Thoracic aorta (tissue), 2 donors: ENCODE measurements at places on chromosomes 12 and 14. TPM values are rescaled to one million over a fixed set of nuclear protein-coding genes. Genes with fewer than 3 reads are reported as not detected.

GRCh38 chr14:105258846-105259245 lies 10.5 kb downstream of the BTBD6 start:
- no peak overlapping the region for H3K4me3 ChIP-seq
- H3K36me3 ChIP-seq: peaks cover 8% of the 10 kb centered on the region
- no peak overlapping the region for H3K27ac ChIP-seq
- no peaks in the 10 kb centered on the region for H3K4me1 ChIP-seq

DNA sequence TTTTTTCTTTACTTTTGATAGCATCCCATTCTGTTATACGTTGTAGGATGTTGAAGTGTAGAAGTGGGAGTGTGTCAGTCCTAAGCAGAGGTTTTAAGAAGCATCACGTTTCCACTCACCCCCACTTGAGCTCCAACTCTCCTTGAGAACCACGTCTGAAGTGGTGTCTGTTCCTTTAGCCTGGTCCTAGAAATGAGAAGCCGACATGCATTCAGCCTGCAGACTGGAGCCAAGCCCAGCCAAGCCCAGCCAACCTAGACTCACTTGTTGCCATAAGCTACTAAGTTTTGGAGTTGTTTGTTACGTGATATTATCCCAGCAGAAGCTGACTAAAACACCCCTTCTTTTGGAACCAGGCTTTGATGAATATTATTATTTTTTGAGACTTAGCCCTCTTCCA lies 4.4 kb upstream of the ELK3 start:
- no peak overlapping the region for H3K27ac ChIP-seq
- no peaks in the 10 kb centered on the region for H3K36me3 ChIP-seq
- no peaks in the 10 kb centered on the region for H3K27me3 ChIP-seq
- H3K4me3 ChIP-seq: no peak overlapping the region

The PLD4 gene
- total RNA-seq: 0.35 TPM

The EIF2S3B gene
- not detected for total RNA-seq

The GPD1 gene
- total RNA-seq: 5.0 TPM

The CPNE6 gene
- total RNA-seq: 2.4 TPM

DNA sequence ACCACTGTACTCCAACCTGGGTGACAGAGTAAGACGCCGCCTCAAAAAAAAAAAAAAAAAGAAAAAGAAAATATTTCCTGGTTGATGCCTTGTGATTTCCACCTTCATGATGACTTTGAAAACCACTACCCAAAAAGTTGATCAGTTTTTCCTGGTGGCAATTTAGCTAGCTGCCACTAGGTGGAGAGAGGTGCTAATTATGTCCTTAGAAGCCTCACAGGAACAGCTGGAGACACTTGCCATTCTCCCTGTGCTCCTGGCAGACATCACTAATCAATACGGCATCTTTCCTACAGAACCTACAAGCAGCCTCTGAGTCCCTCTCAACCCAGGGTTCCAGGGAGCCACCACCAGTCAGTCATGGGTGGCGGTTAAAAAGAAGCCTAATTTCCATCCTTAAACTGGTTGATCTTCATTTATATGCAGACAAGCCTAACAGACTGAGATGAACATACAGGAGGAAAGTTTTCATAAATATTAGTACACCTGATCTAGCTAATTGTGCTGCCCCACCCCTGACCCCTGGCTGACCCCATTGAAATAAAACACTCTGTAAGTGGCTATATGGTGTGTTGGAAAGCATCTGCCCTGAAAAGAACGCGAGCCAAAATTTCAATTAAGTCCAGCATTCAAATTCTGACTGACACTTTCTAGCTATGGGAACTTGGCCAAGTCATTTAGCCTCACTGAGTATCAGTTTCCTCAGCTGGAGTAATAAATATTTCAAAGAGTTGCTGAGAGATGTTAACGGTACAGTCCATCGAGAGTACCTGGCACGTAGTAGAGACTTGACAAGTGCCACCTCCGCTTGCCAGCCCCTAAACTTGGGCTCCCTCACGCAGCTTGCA lies 6.2 kb upstream of the OAS1 start:
- H3K36me3 ChIP-seq: no peaks in the 10 kb centered on the region
- H3K27ac ChIP-seq: no peak overlapping the region
- no peak overlapping the region for H3K4me3 ChIP-seq

DNA sequence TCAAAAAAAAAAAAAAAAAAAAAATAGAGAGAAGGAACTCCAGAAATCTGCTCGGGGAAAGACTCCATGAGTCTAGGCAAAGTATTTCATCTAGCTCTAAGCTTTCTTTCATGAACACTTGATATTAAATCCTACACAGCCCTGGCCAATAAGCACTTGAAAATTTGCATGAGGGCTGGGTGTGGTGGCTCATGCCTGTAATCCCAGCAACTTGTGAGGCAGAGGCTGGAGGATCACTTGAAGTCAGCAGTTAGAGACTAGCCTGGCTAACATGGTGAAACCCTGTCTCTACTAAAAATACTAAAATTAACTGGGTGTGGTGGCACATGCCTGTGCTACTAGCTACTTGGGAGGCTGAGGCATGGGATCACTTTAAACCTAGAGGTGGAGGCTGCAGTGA lies 13.1 kb upstream of the METAP2 start:
- no peak for DNase-seq
- H3K4me3 ChIP-seq: no peak overlapping the region
- no peaks in the 10 kb centered on the region for H3K4me1 ChIP-seq
- H3K27me3 ChIP-seq: no peaks in the 10 kb centered on the region
- no peaks in the 10 kb centered on the region for H3K36me3 ChIP-seq
- H3K27ac ChIP-seq: no peak overlapping the region

The C12orf50 gene
- not detected for total RNA-seq

DNA sequence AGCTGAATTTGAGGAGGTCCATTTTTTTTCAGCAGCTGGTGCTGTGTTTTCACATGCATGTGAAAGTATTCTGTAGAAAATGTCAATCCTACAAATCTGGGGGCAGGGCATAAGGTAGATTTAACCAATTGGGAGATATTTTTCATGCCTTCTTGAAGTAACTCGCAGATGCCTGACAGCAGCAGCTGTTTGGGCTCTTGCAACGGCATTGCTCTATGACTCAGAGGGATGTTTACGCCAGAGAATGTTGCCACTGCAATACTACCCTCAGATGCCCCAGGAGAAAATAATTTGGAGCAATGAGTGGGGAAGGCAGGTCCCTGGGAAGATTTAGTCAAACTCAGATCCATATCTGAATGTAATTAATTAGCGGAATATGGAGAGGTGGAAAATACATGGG lies 42.5 kb upstream of the MYBPC1 start:
- H3K27me3 ChIP-seq: no peaks in the 10 kb centered on the region
- no peak overlapping the region for H3K4me3 ChIP-seq
- no peaks in the 10 kb centered on the region for H3K4me1 ChIP-seq
- H3K36me3 ChIP-seq: no peaks in the 10 kb centered on the region
- H3K27ac ChIP-seq: no peak overlapping the region
- DNase-seq: no peak

GRCh38 chr14:83372271-83372670 lies 1838.6 kb upstream of the SEL1L start:
- no peaks in the 10 kb centered on the region for H3K4me1 ChIP-seq
- no peak overlapping the region for H3K27ac ChIP-seq
- H3K4me3 ChIP-seq: no peak overlapping the region
- no peaks in the 10 kb centered on the region for H3K27me3 ChIP-seq

DNA sequence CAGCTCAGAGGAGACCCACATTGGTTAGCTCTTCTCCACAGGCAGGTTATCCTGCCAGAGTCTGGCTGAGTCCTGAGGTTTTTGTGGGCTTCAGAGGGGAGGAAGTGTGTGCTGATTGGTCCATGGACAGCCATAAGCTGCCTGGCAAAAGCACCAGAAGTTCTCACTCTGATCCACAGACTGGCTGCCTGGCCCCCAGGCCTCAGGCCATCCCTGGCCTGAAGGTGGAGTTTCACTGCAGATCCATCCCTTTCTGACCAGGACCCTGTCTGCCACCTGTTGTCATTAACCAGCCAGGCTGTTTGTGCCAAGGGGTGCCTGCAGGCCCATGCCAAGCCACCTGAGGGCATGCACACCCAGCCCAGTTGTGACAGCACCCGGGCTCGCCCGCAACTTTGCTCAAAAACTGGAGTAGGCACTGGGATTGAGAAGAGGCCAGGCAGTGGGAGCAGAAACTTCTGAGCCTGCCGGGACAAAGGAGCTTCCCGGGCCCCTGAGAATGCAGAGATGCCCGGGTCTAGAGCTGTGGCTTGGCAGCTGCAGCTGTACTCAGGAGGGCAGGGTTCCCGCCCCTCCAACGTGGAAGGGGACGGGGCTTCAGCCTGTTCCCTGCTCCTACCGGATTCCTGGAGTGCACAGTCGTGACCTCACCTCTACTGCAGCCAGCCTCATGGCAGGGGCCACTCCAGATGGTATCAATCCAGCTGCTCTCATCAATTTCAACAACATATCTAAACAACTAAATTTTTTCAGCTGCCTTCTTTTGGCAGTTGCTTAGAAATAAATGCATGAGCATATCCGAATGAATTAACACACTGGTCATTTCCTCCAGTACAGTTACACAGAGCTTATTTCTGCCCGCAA lies 1277.3 kb downstream of the SLC16A7 start:
- H3K27ac ChIP-seq: no peak overlapping the region
- no peak for DNase-seq
- no peaks in the 10 kb centered on the region for H3K36me3 ChIP-seq
- no peaks in the 10 kb centered on the region for H3K27me3 ChIP-seq

DNA sequence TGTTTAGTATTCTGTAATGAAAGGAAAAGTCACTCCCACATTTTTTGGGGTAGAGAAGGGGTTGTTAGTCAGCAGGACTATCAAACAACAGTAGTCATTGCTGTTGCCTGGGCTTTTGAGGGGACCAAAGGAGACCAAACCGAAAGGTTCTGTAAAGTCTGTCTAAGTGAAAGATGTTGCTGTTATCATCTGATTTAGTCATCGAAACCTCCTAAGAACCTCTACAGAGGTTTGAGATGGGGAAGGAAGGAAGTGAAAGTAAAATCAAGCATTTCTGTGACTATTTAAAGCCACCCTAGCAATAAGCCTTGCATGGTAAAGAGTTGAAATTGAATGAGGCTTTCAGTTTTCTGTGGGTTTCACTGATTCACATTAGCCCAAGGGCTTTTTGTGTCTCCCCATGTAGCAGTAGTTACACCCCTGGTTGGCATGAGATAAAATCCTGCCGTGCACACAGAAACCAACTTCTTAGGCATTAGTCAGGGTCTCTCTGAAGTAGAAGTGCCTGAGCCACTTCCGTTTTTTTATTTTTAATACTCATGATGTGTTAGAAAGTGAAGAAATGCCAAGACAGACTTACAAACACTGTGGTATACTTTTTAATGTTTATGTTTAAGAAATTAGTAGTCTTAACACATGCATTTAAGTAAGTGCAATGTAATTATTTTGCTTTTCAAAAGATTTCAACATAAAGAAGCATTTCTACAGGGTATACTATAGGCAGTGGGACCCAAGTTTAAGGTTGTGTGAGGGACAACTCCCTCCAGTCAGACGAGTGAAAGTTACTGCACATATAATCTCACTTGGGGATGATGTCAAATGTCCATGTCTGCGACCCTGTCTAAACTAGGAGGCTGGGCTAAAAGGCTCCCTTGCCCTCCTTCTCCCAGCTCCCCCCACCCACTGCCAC lies 50.4 kb downstream of the DYRK2 start:
- H3K27ac ChIP-seq: peak overlapping the region; percentile 51
- H3K4me1 ChIP-seq: peaks cover 6% of the 10 kb centered on the region

DNA sequence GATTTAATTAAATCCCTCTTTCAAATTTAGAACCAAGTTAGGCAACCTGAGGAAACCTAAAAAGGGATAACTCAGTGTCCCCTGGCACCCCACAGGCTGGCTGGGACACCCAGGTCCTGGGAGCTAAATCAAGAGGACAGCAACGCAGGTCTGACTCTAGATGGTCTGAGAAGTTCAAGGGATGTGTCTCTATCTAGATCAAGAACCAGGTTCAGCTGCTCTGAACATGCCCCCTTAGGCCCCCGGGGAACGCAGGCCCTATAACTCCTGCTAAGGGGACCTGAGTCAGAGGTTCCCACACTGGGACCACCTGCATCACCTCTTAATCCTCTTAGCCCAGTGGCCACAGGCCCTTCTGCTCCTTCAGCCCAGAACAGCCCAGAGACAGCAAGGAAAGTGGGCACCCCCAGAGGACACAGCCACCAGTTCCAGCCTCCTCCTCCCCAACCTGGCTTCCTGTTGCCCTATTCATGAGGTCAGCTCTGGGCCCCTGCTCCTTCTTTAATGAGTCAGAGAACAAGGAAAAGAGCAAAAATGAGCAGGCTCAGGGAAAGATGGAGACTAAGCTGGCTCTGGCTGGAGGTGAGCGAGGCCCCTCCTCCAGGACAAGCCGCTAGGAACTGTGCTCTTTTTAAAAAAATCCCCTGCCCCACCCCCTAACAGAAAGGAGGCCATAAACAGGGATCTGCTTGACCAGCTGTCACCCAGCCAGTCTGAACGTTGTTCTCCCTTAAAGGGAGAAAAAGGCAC lies 10.8 kb downstream of the PITPNM2 start:
- H3K36me3 ChIP-seq: no peaks in the 10 kb centered on the region
- no peaks in the 10 kb centered on the region for H3K27me3 ChIP-seq
- H3K4me3 ChIP-seq: no peak overlapping the region

DNA sequence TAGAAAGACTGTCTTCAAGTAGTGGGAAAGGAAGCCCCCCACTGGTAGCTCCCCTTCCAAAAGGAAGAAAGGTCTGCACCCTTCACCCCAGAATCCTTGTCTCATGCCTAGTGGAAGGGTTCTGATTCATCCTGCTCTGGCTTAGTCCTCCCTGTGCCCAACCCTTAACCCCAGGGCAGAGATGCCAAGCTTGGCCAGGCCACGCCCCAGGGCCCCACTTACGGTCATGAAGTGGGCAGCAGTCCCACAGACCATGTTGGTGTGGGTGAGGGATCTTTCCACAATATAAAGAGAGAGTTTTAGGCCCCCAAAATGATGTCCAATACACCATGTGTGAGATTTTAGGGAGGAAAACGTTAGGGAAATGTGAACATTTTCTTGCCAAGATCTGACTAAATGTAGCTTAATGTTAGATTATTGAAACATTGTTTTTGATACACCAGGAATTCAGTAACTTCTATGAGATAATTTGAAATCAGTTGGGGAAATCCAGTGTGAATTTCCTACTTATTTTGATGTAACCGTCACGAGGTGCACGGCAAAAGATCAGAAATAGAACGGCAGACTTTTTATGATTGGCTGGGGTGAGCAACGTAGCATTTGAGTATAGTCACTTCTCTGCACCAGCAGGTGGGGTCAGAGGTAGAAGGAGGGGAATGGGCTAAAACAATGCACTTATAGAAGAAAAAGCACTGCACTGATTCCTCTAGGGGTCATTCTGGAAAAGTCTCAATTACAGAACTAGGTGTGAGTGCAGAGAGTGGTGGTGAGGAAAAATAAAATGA lies 8.2 kb upstream of the SSPN start:
- H3K27me3 ChIP-seq: no peaks in the 10 kb centered on the region
- H3K27ac ChIP-seq: no peak overlapping the region
- no peak for DNase-seq

The OAS1 gene
- 15.3 TPM for total RNA-seq

- H3K4me3 ChIP-seq: no peak overlapping the region
- H3K27me3 ChIP-seq: no peaks in the 10 kb centered on the region
- DNase-seq: no peak
- H3K4me1 ChIP-seq: no peaks in the 10 kb centered on the region
- peaks cover 71% of the 10 kb centered on the region for H3K36me3 ChIP-seq
Observed at GRCh38 chr12:109493938-109494337, 16.5 kb downstream of the UBE3B start.
